Right hindlimb (tissue), 1 donor: ENCODE measurements at places on chromosomes 13 and 19.
A peak's percentile ranks its signal among the peaks of the same experiment; 100 is the strongest.

DNA sequence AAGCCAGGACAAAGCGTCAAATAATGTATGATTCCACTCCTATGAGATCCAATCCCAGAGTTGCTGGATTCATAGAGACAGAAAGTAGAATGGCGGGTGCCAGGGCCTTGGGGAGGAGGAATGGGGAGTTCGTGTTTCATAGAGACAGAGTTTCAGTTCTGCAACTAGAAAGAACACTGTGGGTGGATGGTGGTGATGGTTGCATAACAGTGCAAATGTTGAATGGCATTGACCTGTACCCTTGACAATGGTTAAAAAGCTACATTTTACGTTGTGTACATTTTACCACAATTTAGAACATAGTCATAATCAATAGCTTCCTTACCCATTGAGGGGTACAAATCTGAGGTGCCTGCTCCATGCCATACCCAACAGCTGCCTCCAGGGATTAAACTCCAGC lies 33.4 kb downstream of the MBD3L2B start:
- no peak for DNase-seq

- DNase-seq: peak; percentile 86
These were observed 755 bp upstream of the RAB3A start for GRCh38 chr19:18204394-18205199.

DNA sequence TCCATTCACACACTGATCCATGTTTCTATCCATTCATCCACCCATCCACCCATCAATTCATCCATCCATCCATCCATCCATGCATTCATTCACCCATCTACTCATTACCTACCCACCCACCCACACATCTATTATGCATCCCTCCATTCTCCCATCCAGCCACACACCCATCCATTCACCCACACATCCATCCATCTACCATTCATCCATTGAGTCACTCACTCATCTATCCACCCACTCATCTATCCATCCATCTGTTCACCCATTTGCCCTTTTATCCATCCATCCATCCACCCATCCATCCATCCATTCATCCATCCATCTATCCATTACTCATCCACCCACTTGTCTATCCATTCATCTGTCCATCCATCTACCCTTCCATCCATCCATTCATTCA lies 30.1 kb downstream of the CELF5 start:
- DNase-seq: no peak

DNA sequence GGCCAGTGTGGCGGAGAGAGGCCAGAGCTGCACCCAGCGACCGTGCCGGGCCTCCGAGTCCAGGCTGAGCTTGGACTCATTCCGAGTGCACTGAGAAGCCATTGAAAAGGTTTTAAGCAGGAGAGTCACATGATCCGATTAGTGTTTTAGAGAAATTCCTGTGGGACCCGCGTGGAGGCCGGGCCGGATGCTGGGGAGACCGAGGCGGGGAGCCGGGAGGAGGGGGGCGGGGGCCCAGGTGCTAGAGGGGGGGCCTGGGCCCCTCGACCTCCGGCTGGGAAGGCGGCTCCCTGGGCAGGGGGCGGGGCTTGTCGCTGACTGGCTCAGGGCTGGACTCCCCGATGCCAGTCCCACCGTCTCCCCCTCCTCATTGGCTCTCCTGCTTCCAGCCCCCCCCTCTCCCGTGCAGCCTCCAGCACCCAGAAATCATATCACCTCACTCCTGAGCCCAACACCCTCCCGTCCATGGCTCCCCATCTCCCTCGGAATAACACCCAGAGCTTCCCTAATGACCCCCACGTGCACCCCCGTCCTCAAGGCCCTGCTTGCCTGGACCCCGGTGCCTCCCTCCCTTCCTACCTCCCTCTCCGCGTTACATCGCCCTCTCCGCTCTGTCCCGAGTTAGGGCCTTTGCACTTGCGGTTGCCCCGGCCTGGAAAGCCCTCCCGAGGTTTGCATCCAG lies 5.2 kb upstream of the ZNF579 start:
- DNase-seq: peak; percentile 94

DNA sequence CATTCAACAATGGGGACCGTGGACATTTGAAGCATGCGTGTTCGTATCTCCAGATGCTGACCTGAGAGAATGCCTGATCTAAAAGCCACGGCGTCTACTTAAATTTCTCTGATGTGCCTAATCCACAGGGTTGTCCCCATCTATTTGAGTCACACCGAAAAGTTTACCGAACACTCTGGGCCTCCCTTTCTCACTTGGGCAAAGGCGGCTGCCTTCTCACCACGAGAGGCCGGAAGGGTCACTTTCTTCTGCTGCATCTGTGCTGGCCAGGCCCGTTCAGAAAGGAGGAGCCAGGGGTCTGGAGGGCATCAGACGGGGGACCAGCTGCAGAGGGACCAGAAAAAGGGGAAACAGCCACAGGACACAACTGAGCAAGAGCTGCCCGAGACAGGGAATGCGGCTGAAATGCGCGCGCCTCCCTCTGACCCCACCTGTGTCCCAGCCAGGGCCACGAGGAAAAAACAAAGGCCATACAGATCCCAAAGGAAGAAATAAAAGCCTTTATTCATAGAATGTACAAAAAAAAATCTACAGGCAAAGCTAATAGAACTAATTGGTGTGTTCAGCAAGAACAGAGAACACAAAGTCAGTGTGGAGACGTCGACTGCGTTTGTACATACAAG lies 71.3 kb upstream of the C13orf46 start:
- DNase-seq: no peak

DNA sequence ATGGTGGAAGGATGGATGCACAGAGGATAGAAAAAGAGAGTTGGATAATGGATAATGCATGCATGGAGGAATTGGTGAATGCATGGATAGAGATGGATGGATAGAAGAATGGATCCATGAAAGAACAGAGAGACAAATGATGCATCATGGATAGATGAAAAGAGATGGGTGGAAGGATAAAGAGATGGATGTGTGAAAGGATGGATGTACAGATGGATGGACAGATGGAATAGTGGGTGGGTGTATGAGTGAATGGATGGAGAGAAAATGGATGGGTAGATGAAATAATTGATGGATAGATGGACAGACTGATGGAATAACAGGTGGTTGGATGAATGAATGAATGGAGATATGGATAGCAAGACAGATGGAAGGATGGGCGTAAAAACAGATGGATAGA lies 25.7 kb downstream of the OLFM2 start:
- DNase-seq: no peak

DNA sequence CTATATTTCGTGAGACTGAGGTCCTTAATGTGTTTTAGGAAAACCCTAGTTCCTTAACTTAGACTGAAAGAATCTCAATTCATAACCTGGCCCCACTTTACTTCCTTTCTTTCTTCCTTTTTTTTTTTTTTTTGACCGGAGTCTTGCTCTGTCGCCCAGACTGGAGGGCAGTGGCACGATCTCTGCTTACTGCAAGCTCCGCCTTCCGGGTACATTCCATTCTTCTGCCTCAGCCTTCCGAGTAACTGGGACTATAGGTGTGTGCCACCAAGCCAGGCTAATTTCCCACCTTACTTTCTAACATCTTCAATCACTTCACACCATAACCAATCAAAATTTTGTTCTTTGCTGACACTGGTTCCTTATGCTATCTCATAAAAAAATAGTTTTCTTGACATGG lies 2097.0 kb downstream of the PCDH9 start:
- no peak for DNase-seq

GRCh38 chr19:45506989-45507871 lies at the start of gene VASP:
Gene VASP, plus strand, starts transcription at chr19:45507479. Its CDS starts 293 bp downstream, at chr19:45507772.
- peak; percentile 90 for DNase-seq

- DNase-seq: no peak
These were observed 485.1 kb downstream of the FOXO1 start for GRCh38 chr13:40181203-40181845.

GRCh38 chr19:12090807-12091206 lies 26.3 kb downstream of the ZNF844 start:
- peak; percentile 74 for DNase-seq

GRCh38 chr13:60448907-60449510 lies 52.0 kb downstream of the TDRD3 start:
- DNase-seq: no peak

DNA sequence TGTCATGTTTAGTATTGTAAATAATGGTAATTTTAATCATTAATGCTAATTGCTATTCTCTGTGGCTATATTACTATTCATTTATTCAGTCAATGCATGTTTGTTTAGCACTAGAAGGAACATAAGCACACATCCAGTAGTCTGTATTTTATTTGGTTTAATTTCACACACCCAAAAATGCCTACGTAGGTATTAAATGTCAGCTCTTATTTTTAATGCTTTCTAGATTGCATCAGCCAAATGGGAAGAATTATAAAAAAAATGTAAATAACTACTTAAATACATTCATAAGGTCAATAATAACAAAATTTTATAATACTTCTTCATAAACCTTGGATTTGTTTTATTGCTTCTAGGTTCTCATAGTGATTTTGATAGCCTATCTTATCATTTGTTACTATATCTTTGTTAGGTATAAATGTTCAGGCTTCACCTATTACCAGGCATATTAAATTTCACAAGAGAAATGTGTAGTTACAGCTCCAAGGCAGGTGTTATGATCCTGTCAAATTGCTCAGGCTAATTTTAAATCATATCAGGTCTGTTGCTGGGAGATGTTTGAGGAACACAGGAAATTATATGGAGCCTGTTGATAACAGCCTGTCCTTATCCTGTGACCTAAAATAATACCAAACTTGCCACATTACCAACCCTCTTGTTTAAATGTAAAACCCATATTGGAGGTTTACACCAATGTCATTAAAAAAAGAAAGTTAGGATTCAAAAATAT lies 34.4 kb downstream of the ITGBL1 start:
- no peak for DNase-seq

GRCh38 chr13:71587817-71588216 lies 279.2 kb downstream of the DACH1 start:
- no peak for DNase-seq

- DNase-seq: no peak
These were observed 1038.3 kb upstream of the SPRY2 start for GRCh38 chr13:81379183-81379582.

GRCh38 chr13:62320129-62321108 lies 904.8 kb upstream of the PCDH20 start:
- no peak for DNase-seq

- DNase-seq: no peak
These were observed 881.1 kb downstream of the PCDH9 start for GRCh38 chr13:66348745-66349690.

- peak; percentile 64 for DNase-seq
These were observed 36.4 kb downstream of the EPS15L1 start for GRCh38 chr19:16435238-16435917.

- no peak for DNase-seq
These were observed 28.4 kb downstream of the ZNF823 start for GRCh38 chr19:11710313-11710712.

- DNase-seq: no peak
These were observed 631 bp downstream of the LACC1 start for GRCh38 chr13:43880214-43880855.
